ENCODE measurements at places on chromosomes 3 and 15.

GRCh38 chr3:176987901-176988650, 209.2 kb downstream of the TBL1XR1 start:
- DNase-seq, result no peak

GRCh38 chr3:4809922-4810321, 169.3 kb upstream of the BHLHE40 start:
- no peak for DNase-seq

GRCh38 chr3:134074001-134074789, 44.5 kb upstream of the SLCO2A1 start:
- no peak for DNase-seq

DNA sequence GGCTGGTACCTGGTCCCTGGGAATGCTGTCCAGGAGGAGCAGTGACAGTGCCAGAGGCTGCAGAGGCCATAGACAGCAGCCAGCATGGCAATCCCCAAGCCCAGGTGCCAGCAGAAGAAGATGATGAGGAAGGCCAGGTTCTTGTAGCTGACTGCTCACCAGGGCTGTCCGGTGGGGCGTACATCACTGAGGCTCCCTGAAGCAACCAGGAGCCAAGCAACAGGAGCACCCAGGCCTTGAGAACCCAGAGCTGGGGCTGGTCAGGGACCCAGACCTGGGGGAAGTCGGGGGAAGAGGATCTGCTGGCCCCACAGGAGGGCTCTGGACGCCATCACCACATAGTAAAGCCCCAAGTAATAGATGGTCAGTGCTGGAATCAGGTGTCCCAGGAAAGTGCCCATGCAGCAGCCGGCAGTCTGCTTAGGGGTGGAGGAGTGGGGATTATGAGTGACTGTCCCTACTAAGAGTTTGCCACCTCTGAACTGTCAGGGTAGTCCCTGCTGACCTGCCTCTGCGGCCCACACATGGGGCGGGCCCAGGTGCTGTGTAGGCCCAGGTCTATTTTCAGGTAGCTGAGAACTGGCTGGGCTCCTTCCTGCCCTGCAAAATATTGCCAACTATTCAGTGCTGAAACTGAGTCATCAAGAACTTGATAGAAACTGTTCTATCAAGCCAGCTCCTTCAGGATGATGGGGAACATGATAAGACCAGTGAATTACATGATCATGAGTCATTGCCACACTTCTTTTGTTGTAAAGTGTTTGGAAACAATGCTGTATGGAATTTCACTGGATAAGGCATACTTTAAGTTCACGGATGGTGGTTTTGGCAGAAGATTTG, 68.7 kb downstream of the CHRD start:
- no peak for DNase-seq

DNA sequence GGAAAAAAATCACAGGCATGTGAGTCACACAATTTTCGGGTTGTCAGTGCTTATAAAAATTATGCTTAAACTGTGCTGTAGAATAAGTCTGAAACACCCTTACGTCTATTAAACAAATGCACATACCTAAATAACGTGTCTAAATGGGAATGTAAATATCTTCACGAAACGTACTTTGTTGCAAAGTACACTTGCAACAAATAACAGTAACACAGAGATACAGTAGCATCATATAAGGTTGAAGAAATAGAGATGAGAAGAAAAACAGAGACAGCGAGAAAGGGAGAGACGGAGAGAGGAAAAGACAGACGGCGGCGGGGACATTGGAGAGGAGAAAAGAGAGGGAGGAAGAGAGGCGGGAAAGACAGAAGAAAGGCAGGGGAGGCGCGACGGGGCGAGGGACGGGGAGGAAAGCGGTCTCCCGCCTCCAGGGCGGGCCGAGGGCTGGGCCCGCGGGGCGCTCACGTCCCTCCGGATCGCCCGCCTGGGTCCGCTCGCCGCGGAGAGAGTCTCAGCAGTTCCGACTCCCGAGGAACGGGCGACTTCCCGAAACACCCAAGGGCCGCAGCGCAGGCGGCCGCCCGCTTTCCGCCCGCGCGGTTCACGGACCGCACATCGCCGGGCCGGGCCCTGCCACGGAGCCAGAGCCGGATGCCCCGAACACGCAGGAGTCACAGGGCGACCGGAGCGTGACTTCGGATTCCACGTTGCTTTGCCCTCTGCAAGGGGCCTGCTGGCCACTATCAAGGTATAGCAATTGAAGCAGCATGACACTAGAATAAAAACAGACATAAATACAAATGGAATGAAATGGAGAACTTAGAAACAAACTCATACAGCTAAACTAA, 153.4 kb downstream of the LMLN start:
- no peak for DNase-seq

- no peak for DNase-seq
Measured at GRCh38 chr3:156479604-156480003, 75.3 kb downstream of the SSR3 start.

- peak; percentile 62 for DNase-seq
Measured at GRCh38 chr3:40780925-40781406, 256.2 kb downstream of the ZNF621 start.

DNA sequence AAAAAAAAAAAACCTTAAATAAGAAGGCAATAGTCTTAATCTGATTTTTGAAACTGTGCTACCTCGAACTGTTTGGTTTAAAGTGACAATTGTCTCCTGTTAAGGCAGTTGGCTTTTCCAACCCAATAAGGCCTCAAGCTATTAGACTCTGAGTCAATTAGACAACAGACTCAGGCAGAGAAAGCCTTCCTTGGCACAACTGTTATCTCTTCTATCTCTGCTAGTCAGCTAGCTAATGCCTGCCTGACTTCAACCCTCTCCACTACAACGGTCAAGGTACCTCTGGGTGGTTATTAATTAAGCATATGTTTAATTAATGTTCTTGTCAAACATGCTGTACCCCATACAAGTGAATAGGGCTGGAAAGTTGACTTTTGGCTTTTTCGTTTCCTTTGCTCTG, 110.2 kb upstream of the NLGN1 start:
- no peak for DNase-seq

DNA sequence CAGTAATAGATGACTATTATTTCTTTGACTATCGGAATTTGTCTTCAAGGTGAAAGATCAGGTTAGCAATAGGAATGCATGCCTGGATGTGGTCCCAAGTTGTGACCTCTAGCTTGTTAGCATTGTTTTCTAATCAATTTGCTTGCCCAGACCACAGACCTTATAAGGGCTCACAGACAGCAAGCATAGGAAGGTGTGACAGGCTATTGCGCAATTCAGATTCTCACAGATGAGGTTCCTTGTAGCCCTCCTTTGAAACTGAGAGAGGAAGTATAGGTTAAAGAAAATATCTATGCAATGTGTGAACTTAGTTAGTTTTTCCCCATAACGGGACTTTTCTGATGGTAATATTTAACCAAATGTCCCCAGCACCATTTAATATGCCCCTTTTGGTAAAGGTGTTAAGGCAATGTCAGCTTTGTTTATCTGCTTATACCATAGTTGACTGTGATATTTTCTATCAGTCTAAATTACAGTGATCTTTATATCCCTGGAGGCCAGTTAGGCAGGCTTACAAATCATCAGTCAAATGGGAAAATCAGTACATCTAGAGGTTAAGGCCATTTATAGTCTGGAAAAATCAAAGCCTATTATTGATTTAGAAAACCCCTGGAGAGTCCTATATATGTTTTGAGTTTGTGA, 168.1 kb upstream of the MBNL1 start:
- DNase-seq, result no peak

DNA sequence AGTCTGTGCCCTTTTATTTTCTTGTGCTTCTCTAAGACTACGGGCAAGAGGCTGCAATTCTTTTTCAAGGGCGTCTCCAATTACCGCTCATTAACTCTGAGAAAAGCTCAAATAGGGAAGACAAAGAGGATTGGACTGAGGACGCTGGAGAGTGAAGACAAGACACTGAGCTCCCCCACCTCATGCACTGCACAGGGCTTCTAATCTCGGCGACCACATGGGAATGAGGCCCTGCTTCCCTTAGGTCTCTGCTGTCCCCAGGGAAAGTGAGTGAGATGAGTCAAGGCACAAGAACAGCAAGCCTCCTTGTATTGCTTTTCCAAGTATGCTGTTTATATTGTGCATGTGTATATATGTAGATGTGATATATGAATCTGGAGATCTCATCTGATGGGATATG, 392.2 kb upstream of the CFAP20DC start:
- no peak for DNase-seq

GRCh38 chr3:140756240-140757016, 78.6 kb downstream of the TRIM42 start:
- DNase-seq, result no peak

DNA sequence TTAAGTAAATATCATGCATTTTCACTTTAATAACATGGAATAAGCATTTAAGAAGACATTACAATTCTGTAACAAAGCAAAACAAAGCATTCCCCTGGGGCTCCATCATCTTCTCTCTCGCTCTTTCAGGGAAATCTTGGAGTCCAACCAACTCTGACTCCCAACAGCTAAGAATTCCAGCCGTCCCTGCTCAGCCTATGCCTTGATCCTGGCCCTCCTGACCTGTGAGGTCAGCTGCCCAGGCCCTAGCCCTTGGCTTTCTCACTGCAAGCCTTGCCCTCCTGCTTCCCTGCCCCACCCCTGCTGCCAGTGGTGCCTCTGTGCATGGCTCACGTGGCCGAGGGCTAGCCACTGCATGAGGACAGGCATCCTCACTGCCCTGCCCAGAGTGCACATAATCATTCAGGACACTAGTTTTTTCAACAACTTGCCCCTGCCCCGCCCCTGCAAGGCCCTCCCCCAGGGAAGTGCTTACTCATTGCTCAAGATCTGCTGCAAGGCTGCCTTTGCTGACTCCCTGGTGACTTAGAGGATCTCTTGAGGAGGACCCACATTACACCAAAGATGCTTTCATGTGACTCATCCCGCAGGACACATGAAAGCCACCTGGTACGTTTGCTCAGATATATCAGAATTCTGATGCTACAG, 37.6 kb downstream of the MTMR10 start:
- no peak for DNase-seq

GRCh38 chr15:75718328-75718727, 5.7 kb upstream of the CSPG4 start:
- no peak for DNase-seq

GRCh38 chr15:80929689-80930088, 59.9 kb downstream of the MESD start:
- DNase-seq, result no peak

All from cerebellar cortex (tissue), 1 donor.